ENCODE measurements at places on chromosomes 5 and 9. TPM values are rescaled to one million over a fixed set of nuclear protein-coding genes. Genes with fewer than 3 reads are reported as not detected.

GRCh38 chr5:79416499-79416898 is 97.4 kb downstream of the HOMER1 start:
- H3K4me1 ChIP-seq: no peaks in the 10 kb centered on the region
- H3K27me3 ChIP-seq: no peaks in the 10 kb centered on the region
- DNase-seq: no peak
- no peak overlapping the region for H3K4me3 ChIP-seq
- H3K36me3 ChIP-seq: no peaks in the 10 kb centered on the region
- H3K27ac ChIP-seq: no peak overlapping the region

The CYFIP2 gene
- 4.7 TPM for total RNA-seq

GRCh38 chr5:172877466-172878260 is 43.6 kb downstream of the ERGIC1 start:
- H3K36me3 ChIP-seq: peaks cover 4% of the 10 kb centered on the region
- no peak for DNase-seq
- H3K4me1 ChIP-seq: peaks cover 53% of the 10 kb centered on the region

GRCh38 chr9:84970432-84970831 is 300.9 kb downstream of the NTRK2 start:
- no peaks in the 10 kb centered on the region for H3K4me1 ChIP-seq
- H3K27ac ChIP-seq: no peak overlapping the region
- no peaks in the 10 kb centered on the region for H3K27me3 ChIP-seq
- H3K36me3 ChIP-seq: no peaks in the 10 kb centered on the region
- no peak overlapping the region for H3K4me3 ChIP-seq
- DNase-seq: no peak

DNA sequence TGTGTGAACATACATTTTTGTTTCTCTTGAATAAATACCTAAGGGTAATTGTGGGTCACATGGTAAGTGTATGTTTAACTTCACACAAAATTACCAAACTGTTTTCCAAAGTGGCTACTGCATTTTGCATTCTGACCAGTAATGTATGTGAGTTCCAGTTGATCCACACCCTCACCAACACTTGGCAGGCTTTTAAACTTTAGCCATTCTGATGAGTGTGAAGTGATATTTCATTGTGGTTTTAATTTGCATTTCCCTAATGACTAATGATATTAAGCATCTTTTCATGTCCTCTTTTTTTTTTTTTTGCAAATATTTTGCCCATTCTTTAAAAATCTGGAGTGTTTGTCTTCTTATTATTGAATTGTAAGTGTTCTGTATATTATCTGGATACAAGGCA is 53.5 kb upstream of the MAST4 start:
- no peaks in the 10 kb centered on the region for H3K36me3 ChIP-seq
- no peaks in the 10 kb centered on the region for H3K27me3 ChIP-seq
- H3K4me1 ChIP-seq: no peaks in the 10 kb centered on the region
- no peak overlapping the region for H3K4me3 ChIP-seq
- no peak for DNase-seq

The GFRA3 gene
- not detected for total RNA-seq

The RLN2 gene
- total RNA-seq: not detected

The FOXD4L6 gene
- total RNA-seq: under 0.01 TPM

DNA sequence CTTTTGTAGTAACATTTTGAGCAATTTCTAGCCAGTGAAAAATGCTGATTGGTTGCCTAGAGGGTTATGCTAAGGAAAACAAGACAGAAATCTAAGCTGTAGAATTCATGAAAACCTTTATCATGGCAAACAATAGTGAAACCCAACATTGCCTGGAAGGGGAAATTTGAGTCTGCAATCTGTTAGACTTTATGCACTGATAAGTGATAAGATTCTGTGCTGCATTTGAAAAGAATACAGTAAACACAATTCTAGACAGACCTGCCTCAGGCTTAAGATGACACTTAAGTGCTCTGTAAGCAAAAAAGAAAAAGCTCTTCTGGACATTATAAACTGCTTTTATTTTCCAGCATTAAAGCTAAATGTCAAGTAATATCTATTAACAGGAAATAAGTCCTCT is 519.3 kb downstream of the ISL1 start:
- no peak for DNase-seq
- no peaks in the 10 kb centered on the region for H3K27me3 ChIP-seq
- no peak overlapping the region for H3K27ac ChIP-seq
- no peaks in the 10 kb centered on the region for H3K36me3 ChIP-seq
- H3K4me3 ChIP-seq: no peak overlapping the region

The KIAA1958 gene
- total RNA-seq: 2.5 TPM

All from osteoblast (primary cell).